BE2C (cell line): ENCODE measurements at places on chromosomes 12 and 14.
A peak's percentile ranks its signal among the peaks of the same experiment; 100 is the strongest.

GRCh38 chr12:64137117-64137516, 85.0 kb downstream of the KICS2 start:
- DNase-seq = no peak

- peak; percentile 15 for DNase-seq
Measured at GRCh38 chr14:100539003-100539660, 48.1 kb downstream of the BEGAIN start.

DNA sequence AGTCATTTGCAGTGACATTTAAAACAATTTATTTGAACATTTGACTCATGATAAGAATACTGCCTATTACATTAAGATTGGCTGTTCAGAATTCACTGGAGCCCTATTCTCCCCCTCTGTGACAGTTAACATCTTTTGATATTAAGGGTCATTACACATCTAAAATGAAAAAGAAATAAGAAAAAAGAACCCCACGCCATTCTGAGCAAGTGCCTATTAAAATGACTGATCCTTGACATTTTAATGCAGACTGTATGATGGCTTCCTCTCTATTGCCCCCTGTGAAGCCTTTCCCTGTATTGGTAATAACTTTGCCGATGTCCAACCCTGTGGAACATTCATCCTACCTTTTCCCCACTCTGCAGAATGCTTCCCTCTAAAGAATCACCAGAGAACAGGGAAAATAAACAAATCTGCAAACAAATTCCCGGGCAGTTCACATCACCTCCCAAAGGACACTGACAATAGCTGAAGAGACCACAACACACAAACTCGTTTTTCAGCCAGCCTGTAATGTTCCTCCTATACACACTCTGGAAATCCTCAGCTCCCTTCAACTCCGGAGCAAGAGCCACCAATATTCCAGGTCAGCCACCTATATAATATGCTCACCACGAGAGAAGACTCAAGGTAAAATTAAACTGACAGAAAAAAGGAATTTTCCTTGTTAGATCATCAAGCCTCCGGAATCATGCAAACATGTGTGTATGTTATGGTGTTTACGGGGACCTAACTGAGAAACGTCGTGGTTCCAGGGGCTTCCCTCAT, 2.1 kb downstream of the NIN start:
- DNase-seq = no peak

DNA sequence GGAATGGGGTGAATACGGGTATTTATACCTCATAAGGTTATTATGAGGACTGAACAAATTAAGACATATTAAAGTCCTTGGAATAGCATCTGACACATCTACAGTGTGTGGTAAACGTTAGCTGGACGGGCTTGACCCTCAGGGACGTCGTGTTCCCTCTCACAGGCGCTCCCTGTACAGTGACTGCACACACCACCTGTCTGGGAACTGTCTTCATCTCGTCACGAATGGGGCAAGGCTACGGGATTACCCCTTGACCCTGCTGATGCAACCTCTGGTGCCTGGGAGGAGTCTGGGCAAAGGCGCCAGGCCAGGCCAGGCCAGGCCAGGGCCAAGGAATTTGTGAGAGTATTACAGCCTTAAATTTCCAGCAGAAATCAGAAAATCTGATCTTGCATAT, 191.1 kb downstream of the CALM1 start:
- DNase-seq = no peak

DNA sequence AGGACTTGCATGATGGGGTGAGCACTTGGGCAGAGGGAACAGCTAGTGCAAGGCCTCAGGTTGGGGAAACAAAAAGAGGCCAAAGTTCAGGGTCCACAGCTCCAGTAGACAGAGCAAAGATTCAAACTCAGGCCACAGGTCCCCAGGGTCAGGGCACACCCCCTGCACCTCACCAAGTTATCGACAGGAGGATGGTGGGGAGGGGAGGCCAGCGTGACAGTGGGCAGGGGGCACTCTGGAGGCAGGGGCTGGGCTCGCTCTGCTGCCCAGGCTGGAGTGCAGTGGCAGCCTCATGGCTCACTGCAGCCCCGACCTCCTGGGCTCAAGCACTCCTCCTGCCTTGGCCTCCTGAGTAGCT, 32.4 kb upstream of the ULK1 start:
- DNase-seq = no peak

GRCh38 chr14:76050797-76051392, 65.3 kb downstream of the IFT43 start:
- DNase-seq = peak; percentile 62
